Naive thymus-derived CD8-positive, alpha-beta T cell (primary cell): ENCODE measurements at places on chromosomes 2 and 18. TPM values are rescaled to one million over a fixed set of nuclear protein-coding genes. Genes with fewer than 3 reads are reported as not detected.

Gene ADCYAP1
- not detected for polyA plus RNA-seq

Gene ANKRD30BL
- not detected for polyA plus RNA-seq

Gene IGFBP2
- polyA plus RNA-seq, result 0.15 TPM

Gene MC2R
- not detected for polyA plus RNA-seq

Gene ARHGAP28
- not detected for polyA plus RNA-seq
